ENCODE measurements at places on chromosomes 3 and 15. TPM values are rescaled to one million over a fixed set of nuclear protein-coding genes. Genes with fewer than 3 reads are reported as not detected.

DNA sequence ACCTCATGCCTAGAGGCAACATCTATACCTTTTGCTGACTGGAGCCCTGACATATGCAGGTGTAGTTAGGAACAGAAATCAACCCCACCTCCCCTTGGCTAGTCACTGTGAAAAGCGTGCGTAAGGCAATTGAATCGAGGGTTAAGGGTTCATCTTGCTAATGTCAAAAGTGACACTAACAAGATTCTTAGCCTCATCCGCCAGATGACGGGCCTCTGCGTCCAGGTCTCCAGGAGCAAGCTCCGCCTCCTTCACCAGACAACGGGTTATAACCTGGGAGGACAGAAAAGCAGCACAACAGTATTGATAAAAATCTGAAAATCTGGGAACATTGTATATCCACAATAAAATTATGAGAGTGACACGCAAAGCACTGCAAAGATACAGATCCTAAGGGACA, 4.7 kb downstream of the SELENOS start:
- DNase-seq, result no peak

DNA sequence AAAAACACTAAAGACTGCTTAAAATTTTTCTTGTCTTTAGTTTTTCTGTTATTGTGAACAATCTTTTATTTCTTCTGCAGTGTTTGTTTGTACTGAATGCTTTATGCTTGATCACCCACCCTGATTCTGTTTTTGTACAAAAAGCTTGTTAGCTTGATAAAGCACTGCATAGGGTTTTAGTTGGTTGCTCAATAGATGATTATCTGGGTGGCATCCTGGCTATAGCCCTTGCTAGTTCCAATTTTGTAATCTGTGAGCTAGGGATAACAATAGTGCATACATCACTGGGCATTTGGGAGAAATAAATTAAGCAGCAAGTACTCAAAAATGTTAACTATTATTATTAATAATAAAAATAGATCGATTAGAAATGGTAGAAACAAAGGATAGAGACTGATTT, 102.3 kb downstream of the ZPLD1 start:
- no peak for DNase-seq

MAP1A gene
- 13.0 TPM for total RNA-seq

DNA sequence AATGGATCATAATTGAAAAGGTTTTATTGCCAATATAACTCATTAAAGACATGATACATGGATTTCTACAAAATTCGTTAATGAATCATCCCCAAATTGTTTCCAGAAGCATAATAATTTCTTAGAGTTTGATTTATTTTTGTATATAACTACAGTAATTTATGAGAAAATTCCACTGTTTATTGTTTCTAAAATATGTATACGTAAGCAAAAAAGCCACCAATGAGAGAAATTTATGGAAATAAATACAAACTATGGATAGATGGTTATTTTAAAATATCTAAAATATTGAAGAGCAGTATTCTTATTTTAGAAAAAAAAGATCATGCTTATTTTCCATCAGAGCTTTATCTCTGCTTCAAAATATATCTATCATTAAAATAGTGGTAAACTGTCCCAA, 260.0 kb upstream of the ZNF385D start:
- DNase-seq, result no peak

- DNase-seq, result peak; percentile 48
Observed at GRCh38 chr15:84009616-84010015, 226.0 kb upstream of the GOLGA6L4 start.

DNA sequence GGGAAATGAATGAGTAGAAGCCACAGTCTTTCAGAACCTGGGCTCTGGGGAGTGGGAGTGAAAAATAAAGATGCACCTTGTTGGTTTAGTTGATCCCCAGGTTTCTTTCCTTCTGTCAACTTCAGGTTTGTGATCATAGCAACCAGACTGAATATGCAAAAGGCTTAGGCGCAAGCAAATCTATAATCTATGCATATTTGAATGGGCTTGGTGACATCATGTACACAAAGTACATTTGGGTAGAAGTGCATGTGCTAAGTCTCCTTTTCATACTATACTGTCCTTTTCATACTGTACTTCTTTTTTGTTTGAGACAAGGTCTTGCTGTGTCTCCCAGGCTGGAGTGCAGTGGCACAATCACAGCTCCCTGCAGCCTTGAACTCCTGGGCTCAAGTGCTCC, 132.4 kb upstream of the C2CD4B start:
- no peak for DNase-seq

AHSG gene
- total RNA-seq, result not detected

CCR2 gene
- 1.3 TPM for total RNA-seq

SLC6A11 gene
- not detected for total RNA-seq

GRCh38 chr3:122982216-122983185, 45.1 kb downstream of the SEMA5B start:
- peak; percentile 62 for DNase-seq

- DNase-seq, result peak; percentile 58
Observed at GRCh38 chr15:101444015-101444414, 45.5 kb downstream of the PCSK6 start.

DNA sequence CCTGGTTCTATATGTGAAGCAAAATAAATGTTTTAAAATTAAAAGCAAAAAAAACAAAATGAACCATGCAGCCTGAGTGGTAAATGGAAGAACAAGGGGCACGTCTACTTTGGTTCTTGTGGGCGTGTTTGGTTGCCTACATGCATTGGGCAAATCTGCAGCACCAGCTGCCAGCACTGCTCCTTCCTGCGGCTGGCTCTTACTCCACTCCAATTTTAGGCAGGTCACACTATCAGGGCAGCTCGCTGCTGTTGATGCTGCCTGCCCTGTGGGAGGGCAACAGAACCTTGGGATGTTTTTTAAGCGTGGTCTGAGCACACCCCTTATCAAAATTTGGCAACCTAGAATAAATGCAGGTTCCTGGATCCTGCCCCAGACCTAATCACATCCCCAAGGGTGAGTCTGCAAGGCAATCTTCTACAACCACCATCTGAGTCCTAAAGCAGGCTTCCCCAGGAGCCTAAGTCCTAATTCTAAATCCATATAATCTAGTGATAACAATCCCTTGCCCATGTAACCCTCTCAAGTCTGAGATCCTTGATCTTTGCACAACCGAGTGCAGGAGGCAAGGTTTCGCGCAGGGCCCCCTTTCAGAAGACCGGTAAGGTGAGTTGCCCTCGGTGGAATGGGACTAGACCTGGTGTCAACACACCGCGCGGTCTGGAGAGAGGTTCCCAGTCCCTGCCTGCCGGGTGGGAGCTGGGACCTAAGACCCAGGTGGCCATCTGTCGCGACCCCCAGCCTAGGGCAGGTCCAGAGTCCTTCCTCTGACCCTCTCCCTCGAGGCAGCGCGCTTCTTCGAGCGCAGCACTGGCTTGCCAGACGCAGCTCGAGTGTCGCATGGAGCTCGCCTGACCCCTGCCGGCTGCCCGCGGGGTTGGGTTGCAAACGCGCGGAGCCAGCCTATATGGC, 15.9 kb downstream of the IVD start:
- DNase-seq, result peak; percentile 89

GRCh38 chr3:163328680-163329079, 1749.6 kb downstream of the SI start:
- no peak for DNase-seq

CYP1A2 gene
- total RNA-seq, result not detected

GRCh38 chr15:33310481-33311311, at the start of gene RYR3:
Gene RYR3 (plus strand): TSS chr15:33310967. CDS start chr15:33311046, 79 bp downstream.
- peak; percentile 27 for DNase-seq

- no peak for DNase-seq
Observed at GRCh38 chr3:160343132-160343531, 55.9 kb downstream of the IFT80 start.

DNA sequence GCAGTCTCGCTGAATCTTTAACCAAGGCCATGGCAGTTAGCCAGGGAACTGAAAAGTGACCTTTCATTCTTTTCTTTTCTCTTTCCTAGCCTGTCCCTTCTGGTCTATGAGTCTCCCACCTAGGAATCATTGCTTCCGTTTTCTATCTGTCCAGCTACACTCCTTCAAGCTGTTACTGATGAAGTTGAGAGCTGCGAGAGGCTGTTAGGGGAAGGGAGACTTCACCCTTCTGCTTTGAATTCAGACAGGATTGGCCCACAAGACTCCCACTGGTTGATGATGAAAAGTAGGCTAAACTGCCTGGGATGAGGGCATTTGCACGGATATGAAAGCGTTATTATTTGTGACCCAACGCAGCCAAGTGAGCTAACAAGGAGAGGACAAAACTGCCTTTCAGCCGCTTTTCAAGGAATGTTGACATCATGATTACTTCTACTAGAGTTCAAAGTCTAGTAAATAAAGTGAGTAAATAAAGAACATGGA, 30.2 kb downstream of the EIF4E3 start:
- DNase-seq, result no peak

DNA sequence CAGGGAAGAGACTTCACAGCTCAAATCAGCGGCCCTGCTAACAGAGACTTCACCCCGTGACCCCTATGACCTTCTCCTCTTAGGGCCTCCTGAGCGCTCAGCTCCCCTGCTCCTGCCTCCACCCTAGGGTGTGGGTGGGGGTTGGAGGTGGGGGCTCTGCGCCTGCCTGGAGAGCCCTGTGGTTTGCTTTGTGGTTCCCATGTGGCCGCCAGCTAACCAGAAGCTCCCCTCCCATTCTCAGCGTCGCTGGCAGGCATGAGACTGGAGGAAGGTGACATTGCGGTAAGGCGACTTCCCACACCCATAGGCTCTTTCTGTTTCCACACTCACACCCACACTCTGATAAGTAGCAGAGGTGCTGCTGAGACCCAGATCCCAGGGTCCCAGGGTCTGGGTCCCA, 27.6 kb downstream of the XYLB start:
- DNase-seq, result no peak

DNA sequence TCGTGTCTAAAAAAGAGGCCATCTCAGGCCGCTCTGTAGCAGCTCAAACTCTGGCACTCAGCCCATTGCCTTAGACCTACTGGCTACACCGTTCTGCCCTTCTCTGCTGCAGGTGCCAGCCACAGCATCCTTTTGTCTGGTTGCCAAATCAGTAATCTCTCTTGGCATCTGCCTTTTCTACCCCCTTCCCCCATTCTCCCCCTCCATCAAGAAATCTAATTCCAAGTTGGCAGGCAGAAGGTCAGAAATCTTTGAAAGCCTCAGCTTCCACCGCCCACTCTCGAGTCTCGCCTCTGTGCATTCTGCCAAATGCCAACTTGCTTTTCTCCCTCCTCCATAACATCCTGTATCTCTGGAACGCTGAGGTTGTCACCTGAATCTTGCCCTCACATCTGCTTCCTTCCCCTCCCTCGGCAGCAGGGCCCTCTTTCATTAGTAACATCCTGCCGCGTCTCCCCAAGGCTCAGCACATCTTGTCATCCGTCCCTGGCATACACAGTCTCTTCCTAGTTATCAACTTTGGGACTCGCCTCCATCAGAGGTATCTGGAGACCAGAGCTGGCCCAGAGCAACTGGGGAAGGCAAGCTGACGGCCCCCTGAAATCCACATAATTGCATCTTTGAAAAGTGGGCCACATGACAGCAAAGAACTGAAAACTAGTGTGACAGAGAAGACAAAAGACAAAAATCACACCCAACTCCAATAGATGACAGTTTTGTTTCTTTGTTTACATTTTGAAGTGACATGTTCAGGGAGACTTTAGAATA, 312.0 kb upstream of the CCDC54 start:
- peak; percentile 28 for DNase-seq

DNA sequence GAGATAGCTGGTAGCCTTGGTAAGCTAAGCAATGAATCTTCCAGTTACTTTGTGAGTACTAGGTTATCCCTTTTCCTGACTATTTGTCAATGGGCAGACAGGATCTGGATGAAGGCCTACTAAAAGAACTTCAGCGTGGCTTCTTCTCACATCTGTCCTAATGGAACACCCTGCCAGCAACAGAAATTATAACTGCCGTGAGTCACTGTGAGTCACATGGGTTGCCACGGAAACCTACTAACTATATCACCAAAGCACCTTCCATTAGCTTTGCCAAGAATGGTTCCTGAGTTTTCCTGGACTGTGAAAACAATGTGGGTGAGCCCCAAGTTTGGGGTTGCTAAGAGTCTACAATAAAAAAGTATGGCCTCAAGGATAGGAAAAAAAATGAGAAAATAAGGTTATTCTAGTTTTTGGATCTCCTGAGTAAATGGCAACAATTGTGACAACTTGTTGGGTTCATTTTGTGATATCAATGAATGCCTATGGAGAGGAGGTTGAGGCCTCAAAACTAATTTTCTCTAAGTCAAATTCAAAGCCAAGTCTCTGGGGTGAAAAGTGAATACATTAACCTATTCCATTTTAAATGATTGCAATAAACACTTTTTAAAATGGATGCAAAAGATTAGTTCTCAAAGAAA, 195.1 kb upstream of the ICE2 start:
- DNase-seq, result no peak

Data from left ventricle myocardium superior (tissue), 1 donor.